LHCN-M2 (cell line): ENCODE measurements at places on chromosomes 3 and 15.

GRCh38 chr15:60510006-60510405 is 31.1 kb upstream of the ICE2 start:
- DNase-seq, result no peak

- DNase-seq, result no peak
Observed at GRCh38 chr3:23913873-23914743, 2.7 kb downstream of the NKIRAS1 start.

DNA sequence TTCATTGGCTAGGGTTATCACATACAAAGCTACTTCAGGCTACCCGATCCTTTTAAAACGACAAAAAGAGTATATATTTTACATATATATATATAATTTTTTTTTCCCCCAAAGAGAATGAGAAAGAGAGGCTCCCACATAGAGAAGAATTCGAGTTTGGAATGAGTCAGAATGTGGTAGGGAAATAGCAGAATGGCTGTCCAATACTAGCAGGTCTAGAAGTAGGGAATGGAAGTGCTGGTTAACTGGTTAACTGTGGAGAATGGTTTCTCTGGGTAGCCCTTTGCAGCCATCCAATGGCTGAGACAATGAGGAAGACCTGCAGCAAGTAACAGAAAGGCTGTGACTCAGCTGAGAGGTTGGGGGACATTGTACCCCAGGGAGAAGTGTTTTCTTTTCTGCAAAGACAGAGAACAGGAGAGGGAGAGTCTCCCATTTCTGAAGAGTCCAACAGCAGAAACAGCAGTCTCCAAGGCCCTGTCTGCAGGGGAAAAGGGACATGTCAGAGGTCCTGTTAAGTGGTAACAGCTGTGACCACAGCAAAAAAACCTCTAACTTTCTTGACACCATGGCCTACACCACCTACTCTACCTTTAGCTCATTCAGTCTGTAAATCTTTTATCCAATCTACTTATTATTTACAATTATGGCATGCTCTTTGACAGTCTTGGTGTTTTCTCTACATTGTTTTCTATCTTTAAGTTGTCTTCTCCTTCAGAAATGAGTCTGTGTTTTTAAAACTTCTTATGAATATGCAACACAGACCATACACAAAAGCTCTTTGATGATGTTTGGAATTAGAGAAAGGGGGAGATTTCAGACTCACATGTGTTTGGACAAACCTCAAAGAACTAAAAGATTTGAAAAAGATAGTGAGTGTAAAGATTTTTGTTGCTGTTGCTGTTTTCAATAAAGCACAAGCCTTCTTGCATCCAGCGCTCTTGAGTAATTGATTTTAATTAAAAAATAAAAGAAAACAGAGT is 116.1 kb upstream of the SLC7A14 start:
- DNase-seq, result peak; percentile 81

- peak; percentile 90 for DNase-seq
Observed at GRCh38 chr3:56157693-56158362, 310.4 kb downstream of the ERC2 start.

- peak; percentile 31 for DNase-seq
Observed at GRCh38 chr3:131107637-131108433, 81.2 kb downstream of the NEK11 start.

DNA sequence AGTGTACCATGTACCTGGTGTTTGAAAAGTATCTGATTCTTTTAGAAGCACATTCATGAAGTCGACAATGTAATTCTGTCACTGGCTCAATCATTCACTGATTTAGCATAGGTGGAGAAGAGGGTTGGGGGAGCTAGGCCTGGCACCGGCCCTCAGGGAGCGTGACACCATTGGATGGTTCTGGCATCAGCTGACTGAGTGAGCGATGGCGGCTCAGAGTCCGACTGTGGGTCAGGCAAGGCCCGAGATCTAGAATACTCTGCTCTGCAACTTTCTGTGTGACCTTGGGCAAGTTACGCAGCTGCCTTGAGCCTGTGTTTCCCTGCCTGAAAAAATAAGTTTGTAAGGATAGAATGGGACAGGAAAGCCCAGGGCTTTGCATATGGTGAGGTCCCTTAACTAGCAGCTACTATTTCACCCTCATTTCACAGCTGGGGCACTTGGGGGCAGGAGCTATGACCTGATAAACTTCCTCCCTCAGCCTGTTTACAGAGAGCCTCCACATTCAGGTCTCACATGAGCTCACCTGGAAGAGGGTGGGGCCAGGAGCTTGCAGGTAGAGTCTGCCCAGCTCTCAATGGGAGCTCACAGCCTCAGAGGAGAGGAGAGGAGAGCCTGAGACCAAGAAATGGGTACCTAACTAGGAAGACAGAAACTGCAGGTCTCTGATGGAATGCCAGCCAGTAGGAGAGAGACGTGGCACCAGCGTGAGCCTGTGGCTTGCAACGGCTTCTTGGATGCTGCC is 153.7 kb upstream of the TLE3 start:
- no peak for DNase-seq

GRCh38 chr3:100256731-100257151 is 4.1 kb upstream of the TBC1D23 start:
- DNase-seq, result no peak

DNA sequence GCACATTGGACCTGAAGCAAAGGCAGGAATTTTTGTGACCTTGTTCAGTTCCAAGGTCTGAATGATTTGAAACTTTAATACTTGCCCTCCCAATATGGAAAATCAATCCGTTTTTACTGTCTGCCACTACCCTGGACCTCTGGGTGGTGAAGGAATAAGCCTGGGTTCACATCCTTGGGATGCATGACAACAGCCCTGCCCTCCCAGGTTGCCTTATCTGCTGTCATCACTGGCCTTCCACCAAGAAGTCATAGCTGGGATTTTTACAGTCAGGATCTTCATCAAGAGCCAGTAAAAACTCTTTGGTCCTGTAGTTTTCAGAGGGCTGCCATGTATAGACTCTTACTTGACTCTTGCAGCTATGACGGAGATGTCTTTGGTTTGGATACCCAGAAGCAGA is 128.6 kb downstream of the MYLK start:
- no peak for DNase-seq

DNA sequence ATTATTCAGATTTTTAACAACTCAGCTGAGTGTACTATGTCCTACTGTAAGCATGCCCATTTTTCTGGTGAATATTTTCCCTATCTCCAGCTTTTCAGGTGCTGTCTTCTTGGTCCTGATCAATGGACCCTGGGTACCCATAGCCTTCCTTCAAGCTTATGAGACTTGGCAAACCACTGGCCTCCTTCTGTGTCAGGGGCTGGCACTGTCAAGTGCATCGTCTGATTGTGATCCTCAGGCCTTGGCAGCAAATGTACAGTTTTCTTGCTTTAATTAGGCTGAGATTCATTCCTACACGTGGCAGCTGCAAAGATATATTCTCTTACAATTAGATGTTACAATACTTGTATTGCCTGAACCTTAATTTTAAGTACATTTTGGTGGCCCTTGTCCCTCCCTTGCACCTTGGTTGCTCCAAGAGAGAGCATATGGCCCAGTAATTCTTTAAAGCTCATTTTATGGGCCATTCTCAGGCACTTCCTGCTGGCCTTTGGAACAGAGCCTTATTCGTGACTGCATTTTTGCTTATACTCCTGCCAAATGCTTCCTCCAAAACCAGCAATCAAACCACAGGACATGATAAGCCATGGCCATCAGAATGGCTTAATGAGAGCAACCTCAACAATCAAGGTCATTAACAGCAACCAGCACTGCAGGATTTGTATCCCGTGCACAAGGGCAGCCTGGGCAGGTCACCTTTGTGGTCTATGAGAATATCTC is 179.9 kb downstream of the CNTN6 start:
- DNase-seq, result no peak

DNA sequence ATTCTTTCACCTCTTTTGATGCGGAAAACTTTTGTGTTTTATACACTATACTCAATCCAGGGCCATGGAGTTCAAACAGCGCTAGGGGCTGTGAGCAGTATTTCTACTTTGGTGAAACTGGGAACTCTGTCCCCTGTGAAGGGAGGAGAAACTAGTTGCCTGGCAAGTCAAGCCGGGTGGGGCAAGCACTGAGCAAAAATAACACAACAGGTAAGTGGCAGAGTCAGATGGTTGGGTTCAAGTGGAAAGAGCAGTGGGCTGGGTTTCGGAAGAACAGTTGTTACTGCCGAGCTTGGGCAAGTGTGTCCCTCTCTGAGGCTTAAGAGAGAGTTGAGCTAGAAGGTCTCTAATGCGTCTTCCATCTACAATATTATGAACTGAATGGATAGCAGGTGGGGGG is 59.7 kb upstream of the ROPN1 start:
- DNase-seq, result no peak

DNA sequence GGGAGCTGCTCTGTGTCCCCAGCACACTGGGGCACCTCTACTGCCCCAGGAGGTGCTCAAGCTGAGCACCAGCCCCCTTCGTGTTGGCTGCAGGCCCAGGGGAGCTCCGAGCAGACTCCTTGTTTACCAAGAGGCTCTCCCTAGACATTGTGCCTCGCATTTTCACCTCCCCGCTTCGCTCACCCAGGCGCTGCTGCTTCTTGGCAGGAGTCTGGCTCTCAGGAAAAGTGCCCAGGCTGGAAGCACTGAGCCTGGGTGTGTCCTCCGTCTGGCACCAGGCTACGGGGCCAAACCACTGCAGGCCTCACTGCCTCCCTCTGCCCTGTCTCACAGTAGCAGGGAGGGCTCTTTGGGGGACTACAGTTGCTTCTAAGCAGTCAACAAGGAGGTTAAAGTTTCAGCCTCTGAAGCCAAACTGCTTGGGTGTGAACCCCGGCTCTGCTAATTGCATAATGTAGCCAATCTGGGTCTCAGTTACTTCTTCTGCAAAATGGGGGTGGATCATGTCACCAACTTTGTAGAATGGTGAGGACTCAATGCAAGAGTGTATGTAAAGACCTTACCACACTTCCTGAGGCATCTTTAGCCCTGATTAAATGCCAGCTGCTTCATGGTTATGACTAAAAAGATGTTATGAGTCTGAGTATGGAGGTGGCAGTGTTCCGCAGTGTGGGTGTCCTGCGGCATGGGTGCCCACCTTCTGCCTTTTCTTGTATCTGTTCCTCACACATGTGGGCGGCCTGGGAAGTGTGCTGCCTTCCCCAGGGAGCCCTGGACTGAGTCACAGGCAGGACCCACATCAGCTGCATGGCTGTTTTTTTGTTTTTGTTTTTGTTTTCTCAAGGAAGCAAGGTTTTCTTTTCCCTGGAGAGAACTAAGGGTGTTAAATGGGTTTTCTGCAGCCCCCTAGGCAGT is 88.9 kb downstream of the CLSTN2 start:
- DNase-seq, result no peak

- DNase-seq, result no peak
Observed at GRCh38 chr3:2921903-2922302, 188.3 kb downstream of the IL5RA start.

GRCh38 chr3:79886204-79886603 is 118.4 kb upstream of the ROBO1 start:
- no peak for DNase-seq

GRCh38 chr3:15768421-15769255 is 29.1 kb downstream of the ANKRD28 start:
- DNase-seq, result peak; percentile 98

DNA sequence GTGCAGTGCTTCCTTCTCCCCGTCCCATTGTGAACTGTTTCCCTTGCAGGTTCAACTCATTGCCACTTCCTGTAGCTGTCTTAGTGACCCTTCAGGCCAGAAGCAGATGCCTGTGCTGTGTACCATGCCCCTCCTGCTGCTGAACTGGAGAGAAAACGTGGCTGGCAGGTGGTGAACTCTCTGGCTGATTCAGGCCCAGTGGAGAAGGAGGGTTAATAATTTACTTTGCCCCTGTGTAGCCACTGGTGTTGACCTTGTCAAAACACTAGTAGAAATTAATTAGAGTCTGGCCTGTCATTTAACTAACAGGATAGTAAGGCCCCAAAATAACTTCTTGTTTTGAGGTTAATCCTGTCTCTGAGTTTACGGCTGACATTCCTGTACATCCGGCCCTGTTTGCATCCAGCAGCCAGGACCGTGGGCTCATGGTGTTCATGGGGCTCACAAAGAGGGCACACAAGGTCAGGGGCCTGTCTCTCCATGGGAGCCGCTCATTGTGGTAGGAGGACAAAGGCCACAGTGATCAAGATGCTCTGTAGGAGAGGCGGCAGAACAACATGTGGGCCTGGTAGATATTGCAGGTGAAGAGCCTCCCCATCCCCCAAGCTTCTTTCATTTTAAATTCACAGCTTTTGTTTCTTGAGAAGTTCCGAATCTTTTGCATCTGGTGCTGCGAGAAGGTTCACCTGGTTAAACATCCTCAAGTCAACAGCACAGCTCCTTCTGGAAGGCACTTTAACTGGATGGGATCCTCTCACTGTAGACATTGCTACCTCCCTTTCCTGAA is 101.6 kb downstream of the CGNL1 start:
- no peak for DNase-seq

GRCh38 chr15:74451861-74452835 is 8.8 kb downstream of the UBL7 start:
- DNase-seq, result no peak

DNA sequence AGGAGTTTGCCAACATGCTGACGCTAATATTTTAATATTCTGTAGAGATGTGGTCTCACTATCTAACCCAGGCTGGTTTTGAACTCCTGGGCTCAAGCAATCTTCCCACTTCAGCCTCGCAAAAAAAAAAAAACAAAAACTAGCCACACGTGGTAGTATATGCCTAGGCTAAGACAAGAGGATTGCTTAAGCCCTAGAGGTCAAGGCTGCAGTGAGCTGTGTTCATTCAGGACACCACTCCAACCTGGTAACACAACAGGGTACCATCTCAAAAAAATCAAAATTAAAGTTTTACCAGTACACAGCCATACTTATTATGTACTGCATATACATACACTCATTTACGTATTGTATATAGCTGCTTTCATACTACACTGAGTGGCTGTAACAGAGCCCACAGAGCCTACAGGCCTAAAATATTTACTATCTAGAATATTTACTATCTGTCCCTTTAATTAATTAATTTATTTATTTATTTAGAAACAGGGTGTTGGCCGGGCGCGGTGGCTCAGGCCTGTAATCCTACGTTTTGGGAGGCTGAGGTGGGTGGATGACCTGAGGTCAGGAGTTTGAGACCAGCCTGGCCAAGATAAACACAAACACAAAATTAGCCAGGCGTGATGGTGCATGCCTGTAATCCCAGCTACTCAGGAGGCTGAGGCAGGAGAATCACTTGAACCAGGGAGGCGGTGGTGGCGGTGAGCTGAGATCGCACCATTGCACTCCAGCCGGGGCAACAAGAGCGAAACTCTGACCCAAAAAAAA is 23.2 kb downstream of the SMARCC1 start:
- no peak for DNase-seq

- DNase-seq, result no peak
Observed at GRCh38 chr3:181326637-181327223, 337.2 kb upstream of the DNAJC19 start.

- DNase-seq, result no peak
Observed at GRCh38 chr15:91135201-91136130, 35.4 kb downstream of the SV2B start.

- no peak for DNase-seq
Observed at GRCh38 chr3:166527325-166527724, 690.1 kb upstream of the BCHE start.

DNA sequence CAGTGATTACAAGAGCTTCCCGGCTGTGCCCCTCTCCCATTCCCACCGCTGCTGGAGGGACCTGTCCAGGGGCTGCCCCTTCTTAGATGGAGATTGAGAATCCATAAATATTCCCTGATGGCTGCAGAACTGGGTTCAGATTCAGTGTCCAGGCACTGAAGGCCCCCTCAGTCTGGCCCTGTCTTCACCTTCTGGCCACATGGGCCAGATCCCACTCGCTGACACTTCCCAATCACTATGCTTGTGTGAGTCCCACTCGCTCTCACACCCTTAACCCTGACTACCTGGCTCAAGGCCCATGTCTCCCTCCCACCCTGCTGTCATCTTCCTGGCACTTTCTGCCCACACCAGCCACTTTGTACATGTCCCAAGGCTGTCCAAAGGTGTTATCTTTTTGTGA is 15.5 kb upstream of the MRPS22 start:
- DNase-seq, result no peak
